H9 (cell line): ENCODE measurements at places on chromosomes 7 and 10.
A peak's percentile ranks its signal among the peaks of the same experiment; 100 is the strongest.

- H3K4me3 ChIP-seq: no peak overlapping the region
- no peaks in the 10 kb centered on the region; the same call in 1 of the 2 replicates for H3K27me3 ChIP-seq
- H3K27ac ChIP-seq: no peak overlapping the region
- peaks cover 4% of the 10 kb centered on the region; the same call in 1 of the 2 replicates for H3K36me3 ChIP-seq
- no peaks in the 10 kb centered on the region for H3K4me1 ChIP-seq
Measured at GRCh38 chr7:64874562-64875250, 28.4 kb upstream of the ZNF273 start.

GRCh38 chr10:132149917-132150316 lies 36.8 kb upstream of the DPYSL4 start:
- no peaks in the 10 kb centered on the region for H3K4me1 ChIP-seq
- H3K27ac ChIP-seq: no peak overlapping the region
- no peak overlapping the region for H3K4me3 ChIP-seq
- H3K27me3 ChIP-seq: no peaks in the 10 kb centered on the region

- DNase-seq: peak; percentile 92
- peak overlapping the region; percentile 84 for H3K4me3 ChIP-seq
- no peaks in the 10 kb centered on the region for H3K27me3 ChIP-seq
- H3K4me1 ChIP-seq: no peaks in the 10 kb centered on the region
- no peaks in the 10 kb centered on the region for H3K36me3 ChIP-seq
- H3K27ac ChIP-seq: no peak overlapping the region
Measured at GRCh38 chr7:28853834-28854749, 104.0 kb downstream of the TRIL start.

DNA sequence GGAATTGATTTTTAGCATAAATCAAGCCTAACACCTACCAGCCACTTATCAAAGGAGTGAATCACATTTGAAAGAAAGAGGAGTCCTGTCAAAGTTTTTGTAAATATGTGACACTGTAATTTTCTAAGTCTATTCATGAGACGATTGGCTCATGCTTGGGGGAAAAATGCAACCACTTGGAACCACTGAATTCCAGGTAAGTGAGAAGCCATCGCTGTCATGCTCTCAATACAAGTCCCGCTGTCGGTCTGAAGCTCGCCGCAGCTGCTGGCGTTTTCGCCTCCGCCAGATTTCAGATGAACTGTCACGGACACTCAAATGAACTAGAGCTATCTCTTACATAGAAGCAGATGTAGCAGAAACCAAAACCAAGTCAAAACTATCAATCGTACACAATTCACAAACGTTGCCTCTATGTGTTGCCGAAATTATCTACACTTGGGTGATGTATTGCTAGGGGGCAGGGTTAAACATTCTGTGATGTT lies 279.8 kb upstream of the FZD8 start:
- no peak for DNase-seq
- no peak overlapping the region for H3K4me3 ChIP-seq
- H3K36me3 ChIP-seq: no peaks in the 10 kb centered on the region

DNA sequence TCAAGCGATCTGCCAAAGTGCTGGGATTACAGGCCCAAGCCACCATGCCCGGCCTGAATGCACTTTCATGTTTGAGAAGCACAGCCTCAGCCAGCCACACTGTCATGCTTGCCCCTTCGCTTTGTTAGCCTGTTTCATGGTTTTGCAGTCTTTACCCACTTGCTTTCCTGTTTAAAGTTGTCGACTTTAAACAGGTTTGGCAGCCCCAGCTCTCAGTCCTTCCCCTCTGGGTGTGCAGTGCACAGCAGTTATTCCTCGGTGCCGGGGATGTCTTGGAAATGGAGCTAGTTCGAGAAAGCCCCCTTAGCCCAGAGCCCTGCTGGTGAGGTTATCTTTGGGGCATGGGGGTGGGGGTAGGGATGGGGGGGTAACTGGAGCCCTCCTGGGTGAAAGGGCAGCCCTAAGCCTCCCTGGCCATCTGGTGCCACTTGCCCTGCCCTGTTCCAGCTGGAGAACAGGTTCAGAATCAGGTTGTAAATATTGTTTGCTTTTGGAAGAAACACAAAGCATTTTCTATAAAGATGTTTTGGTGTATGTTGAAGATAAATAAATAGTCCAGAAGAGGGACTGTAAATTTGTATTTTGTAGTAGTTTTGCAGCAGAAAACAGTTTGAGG lies 14.8 kb downstream of the TSPAN14 start:
- no peaks in the 10 kb centered on the region; the same call in 1 of the 2 replicates for H3K27me3 ChIP-seq
- peaks cover 19% of the 10 kb centered on the region for H3K36me3 ChIP-seq
- peaks cover 17% of the 10 kb centered on the region; the same call in 1 of the 2 replicates for H3K4me1 ChIP-seq

GRCh38 chr7:84247591-84247990 lies 53.0 kb upstream of the SEMA3A start:
- H3K27ac ChIP-seq: no peak overlapping the region
- DNase-seq: no peak
- H3K27me3 ChIP-seq: no peaks in the 10 kb centered on the region
- H3K4me1 ChIP-seq: peaks cover 10% of the 10 kb centered on the region; the same call in 1 of the 2 replicates

DNA sequence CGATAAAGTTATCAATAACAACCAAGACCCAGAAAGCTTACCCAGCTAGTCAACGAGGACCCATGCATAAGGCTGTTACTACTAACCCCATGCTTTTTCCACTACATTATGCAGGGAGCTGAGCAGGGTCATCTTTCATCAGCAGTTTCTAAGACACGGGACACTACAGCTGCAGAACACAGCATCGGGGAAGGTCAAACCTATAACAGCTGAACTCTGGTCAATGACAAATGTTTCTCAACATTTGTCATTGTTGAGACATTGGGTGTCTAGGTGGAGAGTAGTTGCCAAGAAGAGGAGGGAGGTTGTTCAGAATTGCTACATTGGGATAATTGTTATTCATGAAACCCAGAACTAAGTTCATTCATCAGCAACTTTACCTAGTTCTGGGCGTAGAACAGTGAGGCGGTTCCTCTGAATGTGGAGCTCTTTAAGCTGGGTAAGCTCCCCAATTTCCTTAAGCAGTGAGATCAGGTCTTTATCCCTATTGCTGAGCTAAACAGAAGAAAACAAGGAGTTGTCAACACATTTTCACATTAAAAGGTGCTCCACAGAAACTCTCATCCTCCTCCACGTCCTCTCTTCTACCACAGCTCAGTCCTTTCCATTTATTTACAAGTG lies 105.6 kb downstream of the ZNF22 start:
- H3K4me3 ChIP-seq: no peak overlapping the region
- no peak for DNase-seq
- no peaks in the 10 kb centered on the region for H3K4me1 ChIP-seq
- no peaks in the 10 kb centered on the region for H3K27me3 ChIP-seq

GRCh38 chr10:129440247-129440646 lies 26.8 kb upstream of the MGMT start:
- no peaks in the 10 kb centered on the region for H3K27me3 ChIP-seq
- DNase-seq: no peak
- peaks cover 15% of the 10 kb centered on the region for H3K36me3 ChIP-seq
- H3K27ac ChIP-seq: no peak overlapping the region
- H3K4me3 ChIP-seq: no peak overlapping the region

GRCh38 chr7:137850972-137851945 lies 4.5 kb upstream of the DGKI start:
- DNase-seq: no peak
- no peaks in the 10 kb centered on the region; the same call in 2 of the 3 replicates for H3K36me3 ChIP-seq
- no peak overlapping the region for H3K4me3 ChIP-seq
- H3K27me3 ChIP-seq: peaks cover 17% of the 10 kb centered on the region
- H3K4me1 ChIP-seq: 0 out of 2 replicates have a peak, but pooled peaks cover 3% of the 10 kb centered on the region

GRCh38 chr10:102511583-102512274 lies 8.0 kb downstream of the SUFU start:
- no peak for DNase-seq
- H3K36me3 ChIP-seq: peaks cover 34% of the 10 kb centered on the region
- no peak overlapping the region for H3K4me3 ChIP-seq
- H3K4me1 ChIP-seq: no peaks in the 10 kb centered on the region
- H3K27me3 ChIP-seq: no peaks in the 10 kb centered on the region
- no peak overlapping the region for H3K27ac ChIP-seq

DNA sequence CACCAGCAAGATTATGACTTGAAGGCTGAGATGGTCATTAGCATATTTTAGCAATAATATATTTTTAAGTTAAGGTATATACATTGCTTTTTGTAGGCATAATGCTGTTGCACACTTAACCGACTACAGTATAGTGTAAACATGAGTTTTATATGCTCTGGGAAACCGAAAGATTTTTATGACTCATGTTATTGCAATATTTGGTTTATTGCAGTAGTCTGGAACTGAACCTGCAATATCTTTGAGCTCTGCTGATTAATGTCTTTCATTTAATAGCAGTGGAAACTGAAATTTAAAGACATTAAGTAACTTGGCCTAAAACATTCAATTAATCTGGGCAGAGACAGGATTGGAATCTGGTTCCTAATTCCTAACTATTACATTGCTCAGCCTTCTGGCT lies 266.7 kb upstream of the PLXDC2 start:
- no peak for DNase-seq
- no peaks in the 10 kb centered on the region for H3K36me3 ChIP-seq
- no peak overlapping the region for H3K27ac ChIP-seq
- H3K27me3 ChIP-seq: no peaks in the 10 kb centered on the region
- H3K4me1 ChIP-seq: no peaks in the 10 kb centered on the region

- H3K4me3 ChIP-seq: peak overlapping the region; percentile 70
- DNase-seq: peak; percentile 94
- H3K36me3 ChIP-seq: no peaks in the 10 kb centered on the region
- H3K4me1 ChIP-seq: peaks cover 3% of the 10 kb centered on the region; the same call in 1 of the 2 replicates
Measured at GRCh38 chr7:45089341-45089891, 647 bp upstream of the NACAD start.

- H3K4me1 ChIP-seq: no peaks in the 10 kb centered on the region
- H3K27me3 ChIP-seq: no peaks in the 10 kb centered on the region
- DNase-seq: no peak
- H3K4me3 ChIP-seq: no peak overlapping the region
Measured at GRCh38 chr10:28366994-28367393, 64.1 kb upstream of the MPP7 start.

GRCh38 chr10:74021248-74022055 lies 23.5 kb downstream of the VCL start:
- no peaks in the 10 kb centered on the region for H3K27me3 ChIP-seq
- no peak for DNase-seq
- no peak overlapping the region for H3K27ac ChIP-seq
- no peak overlapping the region for H3K4me3 ChIP-seq
- peaks cover 12% of the 10 kb centered on the region for H3K36me3 ChIP-seq
- peaks cover 9% of the 10 kb centered on the region; the same call in 1 of the 2 replicates for H3K4me1 ChIP-seq

GRCh38 chr10:32961895-32962369 lies 3.9 kb upstream of the ITGB1 start:
- no peaks in the 10 kb centered on the region; the same call in 2 of the 3 replicates for H3K36me3 ChIP-seq
- H3K27me3 ChIP-seq: no peaks in the 10 kb centered on the region
- H3K27ac ChIP-seq: peak overlapping the region; percentile 89

DNA sequence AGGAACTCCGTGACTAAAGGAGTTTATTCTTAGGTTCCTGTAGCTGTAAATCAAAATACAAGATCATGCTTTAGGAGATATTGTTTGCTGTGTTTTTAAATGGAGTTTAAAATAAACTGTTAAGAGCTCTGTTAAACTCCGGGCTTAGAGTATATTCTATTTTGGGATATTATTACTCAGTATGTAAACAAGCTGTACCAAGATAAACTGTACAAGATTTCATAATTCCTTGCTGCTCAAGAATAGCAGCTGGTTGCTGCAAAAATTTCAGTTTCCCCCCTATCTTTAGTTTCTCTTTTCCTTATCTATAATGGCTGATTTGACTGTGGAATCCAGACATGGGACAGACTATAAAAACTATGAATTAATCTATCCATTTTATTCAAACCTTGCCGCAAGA lies 215.7 kb downstream of the HTR7 start:
- no peak for DNase-seq
- H3K27ac ChIP-seq: no peak overlapping the region
- H3K27me3 ChIP-seq: no peaks in the 10 kb centered on the region
- no peaks in the 10 kb centered on the region for H3K4me1 ChIP-seq

DNA sequence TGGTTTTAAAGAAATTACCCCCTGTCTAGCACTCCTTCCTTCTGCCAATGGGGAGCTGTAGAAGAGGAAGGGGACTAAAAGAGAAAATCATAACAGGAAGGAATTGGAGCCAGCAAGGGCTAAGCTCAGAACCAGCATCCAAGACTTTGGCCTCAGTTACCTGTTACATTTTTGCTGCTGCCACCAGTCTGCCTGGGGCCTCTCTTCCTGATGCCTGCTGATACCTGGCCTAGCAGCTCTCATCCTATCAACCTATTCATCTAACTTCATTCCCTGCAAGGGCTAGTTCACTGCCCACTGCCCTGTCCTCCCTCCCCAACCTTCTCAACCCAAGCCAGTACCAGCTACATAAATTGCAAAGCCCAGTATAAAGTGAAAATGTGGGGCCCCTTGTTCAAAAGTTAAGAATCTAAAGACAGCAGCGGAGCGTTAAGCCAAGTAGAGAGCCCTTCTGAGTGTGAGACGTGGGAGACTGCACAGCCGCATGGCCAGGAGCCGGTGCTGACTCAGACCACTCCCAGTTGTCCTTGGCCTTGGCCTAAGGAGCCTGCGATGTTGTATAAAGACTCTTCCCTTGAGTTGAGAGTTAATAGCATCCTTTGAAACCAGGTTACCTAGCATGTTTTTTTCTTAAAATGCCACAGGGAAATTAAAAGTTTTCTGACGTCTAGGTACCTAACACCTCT lies 13.2 kb upstream of the AOC1 start:
- H3K4me3 ChIP-seq: no peak overlapping the region
- H3K27ac ChIP-seq: no peak overlapping the region
- H3K27me3 ChIP-seq: no peaks in the 10 kb centered on the region
- no peak for DNase-seq
- no peaks in the 10 kb centered on the region for H3K4me1 ChIP-seq

GRCh38 chr7:92802406-92802805 lies 34.0 kb downstream of the CDK6 start:
- no peak overlapping the region for H3K4me3 ChIP-seq
- H3K27me3 ChIP-seq: no peaks in the 10 kb centered on the region
- DNase-seq: no peak
- no peaks in the 10 kb centered on the region for H3K36me3 ChIP-seq
- no peaks in the 10 kb centered on the region for H3K4me1 ChIP-seq

GRCh38 chr10:93075369-93076221 lies 1.9 kb downstream of the CYP26A1 start:
- peaks cover 58% of the 10 kb centered on the region for H3K27me3 ChIP-seq
- H3K36me3 ChIP-seq: no peaks in the 10 kb centered on the region; the same call in 2 of the 3 replicates
- H3K4me1 ChIP-seq: no peaks in the 10 kb centered on the region
- DNase-seq: no peak

GRCh38 chr7:74627661-74628411 lies 29.7 kb upstream of the GTF2I start:
- peak overlapping the region; percentile 18 for H3K27ac ChIP-seq
- peak overlapping the region; percentile 35 for H3K4me3 ChIP-seq
- no peaks in the 10 kb centered on the region for H3K27me3 ChIP-seq
- no peaks in the 10 kb centered on the region for H3K36me3 ChIP-seq

GRCh38 chr10:59465088-59465487 lies 102.7 kb upstream of the FAM13C start:
- DNase-seq: no peak
- no peak overlapping the region for H3K27ac ChIP-seq
- H3K4me3 ChIP-seq: no peak overlapping the region
- H3K4me1 ChIP-seq: no peaks in the 10 kb centered on the region
